ENCODE measurements at places on chromosomes 7 and 10.

- DNase-seq = no peak
Observed at GRCh38 chr7:79051915-79052314, 401.6 kb downstream of the MAGI2 start.

DNA sequence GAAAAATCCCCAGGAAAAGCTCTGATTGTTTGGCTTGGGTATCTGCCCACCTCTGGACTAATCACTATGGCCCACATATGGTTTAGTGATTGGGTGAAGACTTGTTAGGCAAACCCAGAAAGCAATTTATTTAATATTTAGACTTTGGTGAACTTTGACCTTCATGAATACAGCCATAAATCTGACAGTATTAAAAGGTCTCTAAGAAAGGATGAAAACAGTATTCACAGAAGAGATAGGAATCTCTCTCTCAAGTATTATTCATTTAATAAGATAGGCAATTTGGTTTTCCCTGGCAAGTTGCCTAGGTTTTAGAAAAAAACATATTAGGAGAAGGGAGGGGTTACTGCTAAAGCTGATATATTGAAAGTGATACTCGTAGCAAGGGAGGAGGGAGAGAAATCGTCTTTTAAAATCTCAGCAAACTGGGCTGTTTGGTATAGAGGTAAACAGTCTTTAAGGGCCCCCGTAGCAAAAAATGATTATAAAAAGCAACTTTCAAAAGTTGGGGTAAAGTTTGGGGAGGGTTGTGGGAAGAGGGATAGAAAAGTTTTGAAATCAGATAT is 57.1 kb downstream of the LSMEM1 start:
- no peak for DNase-seq

GRCh38 chr10:79399223-79399831 is 46.1 kb downstream of the ZCCHC24 start:
- DNase-seq = no peak

GRCh38 chr7:45968856-45969541 is 47.9 kb upstream of the IGFBP3 start:
- no peak for DNase-seq

- no peak for DNase-seq
Observed at GRCh38 chr10:92110039-92110794, 180.7 kb downstream of the CPEB3 start.

GRCh38 chr10:78756604-78757343 is 312.0 kb upstream of the ZMIZ1 start:
- no peak for DNase-seq

DNA sequence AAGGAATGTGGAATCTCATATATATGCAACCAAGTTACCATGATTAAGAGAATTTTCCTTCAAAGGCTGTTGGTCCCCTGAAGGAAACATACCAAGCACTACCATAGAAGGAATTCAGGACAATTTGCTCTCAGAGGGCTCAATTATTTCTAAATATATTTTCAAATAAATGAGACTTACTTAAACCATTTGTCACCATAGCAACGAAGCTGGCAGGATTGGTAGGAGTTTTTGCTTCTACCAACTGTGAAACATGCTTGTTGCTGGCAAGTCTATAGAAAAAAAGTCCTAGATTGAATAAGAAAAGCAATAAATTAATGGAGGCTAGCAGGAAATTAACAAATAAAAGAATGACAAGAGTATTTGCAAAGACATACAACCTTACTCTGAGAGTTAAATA is 156.9 kb upstream of the NPSR1 start:
- DNase-seq = no peak

DNA sequence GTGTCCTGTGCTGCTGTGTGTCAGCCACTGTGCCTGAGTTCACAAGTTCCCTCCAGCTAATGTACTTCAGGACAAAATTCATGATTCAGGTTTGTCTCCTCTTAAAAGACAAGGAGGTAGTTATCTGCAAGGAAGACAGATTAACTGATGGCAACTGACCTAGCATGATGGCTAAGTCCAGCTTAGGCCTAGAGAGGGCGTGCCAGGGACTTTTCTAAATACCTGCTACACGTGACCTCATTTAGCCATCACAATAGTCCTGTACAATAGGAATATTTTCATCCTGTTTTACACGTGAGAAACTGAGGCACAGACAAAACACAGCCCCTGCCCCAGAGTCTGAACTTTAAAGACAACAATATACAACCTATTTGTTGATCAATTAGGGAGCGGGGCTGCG is 275.7 kb downstream of the XPNPEP1 start:
- no peak for DNase-seq

DNA sequence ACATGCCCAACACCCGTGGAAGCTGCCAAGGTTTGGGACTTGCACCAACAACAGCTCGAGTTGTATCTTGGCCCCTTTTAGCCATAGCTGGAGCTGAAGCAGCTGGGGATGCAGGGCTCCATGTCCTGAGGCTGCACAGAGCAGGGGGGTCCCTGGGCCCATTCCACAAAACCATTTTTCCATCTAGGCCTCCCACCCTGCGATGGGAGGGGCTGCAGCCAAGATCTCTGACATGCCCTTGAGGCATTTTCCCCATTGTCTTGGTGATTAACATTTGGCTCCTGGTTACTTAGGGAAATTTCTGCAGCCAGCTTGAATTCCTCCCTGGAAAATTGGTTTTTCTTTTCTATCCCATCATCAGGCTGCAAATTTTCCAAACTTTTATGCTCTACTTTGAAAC is 637.8 kb upstream of the VSTM2A start:
- DNase-seq = no peak

DNA sequence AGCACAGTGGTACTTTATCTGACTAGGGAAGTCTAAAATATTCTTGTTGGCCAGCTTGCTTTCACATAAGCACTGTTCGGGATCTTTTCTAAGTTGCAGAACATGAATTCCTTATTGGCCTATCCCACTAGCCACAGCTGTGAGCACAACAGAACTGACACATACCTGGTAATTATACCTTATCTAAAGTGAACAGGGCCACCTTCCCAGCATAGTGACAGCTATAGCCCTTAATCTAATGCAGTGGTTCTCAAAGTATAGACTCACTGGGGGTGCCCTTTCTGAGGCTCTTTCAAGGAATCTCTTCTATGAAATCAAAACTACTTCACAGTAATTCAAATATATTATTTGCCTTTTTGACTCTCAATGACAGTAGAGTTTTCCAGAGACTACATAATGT is 184.7 kb upstream of the KAT6B start:
- no peak for DNase-seq

- no peak for DNase-seq
Observed at GRCh38 chr7:113799896-113800295, 118.9 kb downstream of the PPP1R3A start.

DNA sequence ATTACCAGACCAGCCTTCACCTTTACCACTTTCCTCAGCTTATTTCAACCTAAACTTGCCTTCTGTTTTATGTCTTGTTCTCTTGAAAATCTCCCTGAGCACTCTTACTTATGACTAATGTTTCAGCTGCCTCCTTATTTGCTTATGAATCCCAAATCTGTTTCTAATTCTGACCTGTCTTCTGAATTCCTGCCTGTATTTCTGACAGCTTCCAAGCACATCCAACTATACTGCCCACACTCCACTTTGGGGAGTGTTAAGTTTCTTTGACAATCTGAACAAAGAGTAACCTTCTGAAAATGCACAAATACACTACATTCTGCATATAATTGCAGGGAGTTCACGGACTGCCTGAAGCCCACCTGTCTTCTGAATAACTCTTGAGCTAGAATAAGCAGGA is 48.7 kb downstream of the ARMC3 start:
- DNase-seq = no peak
